CD4-positive, CD25-positive, alpha-beta regulatory T cell (primary cell): ENCODE measurements at places on chromosomes 16 and 17. TPM values are rescaled to one million over a fixed set of nuclear protein-coding genes. Genes with fewer than 3 reads are reported as not detected.

The ADGRG3 gene
- 0.32 TPM for total RNA-seq

- peak; percentile 77 for DNase-seq
Measured at GRCh38 chr17:8109661-8110455, 8.5 kb downstream of the ALOXE3 start.

- no peak for DNase-seq
Measured at GRCh38 chr17:31532081-31532480, 140.6 kb downstream of the RAB11FIP4 start.

DNA sequence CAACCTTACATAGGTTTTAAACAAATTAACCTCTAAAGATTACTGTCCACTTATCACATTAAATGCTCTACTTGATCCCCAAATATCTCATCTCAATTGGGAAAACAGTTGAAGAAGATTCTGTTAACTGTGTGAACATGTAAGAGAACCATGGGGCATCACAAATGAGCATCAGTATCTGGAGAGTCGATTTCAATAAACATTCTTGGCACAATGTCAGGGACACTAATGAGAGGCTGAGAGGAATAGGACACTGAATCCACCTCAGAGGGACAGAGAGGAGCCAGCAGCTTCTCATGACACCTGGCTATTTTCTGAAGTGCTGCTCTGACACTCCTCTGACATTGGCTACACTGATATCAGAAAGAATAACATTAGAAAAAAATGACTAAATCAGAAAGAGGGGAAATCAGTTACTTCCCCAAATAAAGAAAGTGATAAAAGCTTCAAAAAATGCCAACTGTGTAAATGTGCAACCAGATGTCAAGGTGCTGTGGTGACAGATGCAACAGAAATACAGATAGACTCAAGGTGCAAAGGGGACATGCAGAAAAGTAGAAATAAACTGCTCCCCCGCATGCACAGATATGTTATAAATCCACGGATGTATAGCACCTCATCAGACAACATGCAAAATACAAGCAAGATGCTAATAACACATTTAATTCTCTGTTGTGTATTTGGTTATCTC is 67.4 kb downstream of the SNX11 start:
- DNase-seq = no peak
